ENCODE measurements at places on chromosomes 12 and 14.

DNA sequence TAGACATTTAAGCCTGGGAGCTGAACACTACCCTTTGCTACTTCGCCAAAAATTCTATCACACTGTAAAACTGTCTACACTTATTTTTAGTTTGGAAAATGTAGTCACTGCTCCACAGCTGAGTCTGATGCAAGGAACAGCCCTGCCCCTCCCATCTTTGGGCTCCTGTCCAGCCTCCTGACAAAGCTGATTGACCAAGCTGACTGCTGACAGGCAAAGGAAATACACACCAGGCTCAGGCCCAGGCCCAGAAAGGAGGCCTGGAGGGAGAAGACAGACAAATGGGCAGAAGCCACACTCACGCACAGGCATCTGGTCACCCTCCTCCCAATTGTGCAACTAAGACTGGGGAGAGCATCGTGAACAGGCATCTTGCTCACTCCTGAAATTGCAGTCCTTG lies 55.3 kb downstream of the ISCA2 start:
- no peaks in the 10 kb centered on the region for H3K36me3 ChIP-seq
- H3K27me3 ChIP-seq, result no peaks in the 10 kb centered on the region
- no peaks in the 10 kb centered on the region for H3K4me1 ChIP-seq
- H3K4me3 ChIP-seq, result no peak overlapping the region

GRCh38 chr14:103101963-103102688 lies 7.6 kb downstream of the EXOC3L4 start:
- H3K36me3 ChIP-seq, result no peaks in the 10 kb centered on the region
- DNase-seq, result no peak
- H3K4me1 ChIP-seq, result peaks cover 4% of the 10 kb centered on the region
- peaks cover 33% of the 10 kb centered on the region for H3K27me3 ChIP-seq

DNA sequence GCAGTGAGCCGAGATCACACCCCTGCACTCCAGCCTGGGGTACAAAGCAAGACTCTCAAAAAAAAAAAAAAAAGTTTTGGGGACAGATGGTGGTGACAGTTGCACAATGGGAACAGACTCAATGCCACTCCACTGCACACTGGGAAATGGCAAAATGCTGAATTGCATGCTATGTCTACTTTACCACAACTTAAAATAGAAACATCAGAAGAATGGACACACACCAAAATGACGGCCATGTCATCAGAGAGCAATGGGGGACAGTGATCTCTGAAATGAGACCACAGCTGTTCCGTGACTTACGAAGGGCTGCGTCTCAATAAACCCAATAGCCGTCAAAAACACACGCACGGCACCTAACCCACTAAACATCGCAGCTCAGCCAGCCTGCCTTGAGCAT lies 13.7 kb downstream of the DDX54 start:
- H3K4me3 ChIP-seq, result no peak overlapping the region
- no peak overlapping the region for H3K27ac ChIP-seq
- H3K36me3 ChIP-seq, result peaks cover 62% of the 10 kb centered on the region
- H3K27me3 ChIP-seq, result no peaks in the 10 kb centered on the region
- H3K4me1 ChIP-seq, result no peaks in the 10 kb centered on the region

GRCh38 chr14:23352506-23353432 lies at the start of gene SLC22A17:
SLC22A17 (minus strand) TSS chr14:23352887.
- peaks cover 8% of the 10 kb centered on the region for H3K4me1 ChIP-seq
- no peak within 1 kb of the TSS for H3K27ac ChIP-seq
- H3K27me3 ChIP-seq, result peaks cover 41% of the 10 kb centered on the region

- peaks cover 1% of the 10 kb centered on the region for H3K36me3 ChIP-seq
- no peak for DNase-seq
- no peaks in the 10 kb centered on the region for H3K4me1 ChIP-seq
- peak overlapping the region; percentile 11 for H3K27ac ChIP-seq
Observed at GRCh38 chr14:28773176-28773575, 6.6 kb downstream of the FOXG1 start.

GRCh38 chr14:59398841-59399240 lies 66.3 kb downstream of the GPR135 start:
- peak overlapping the region; percentile 63 for H3K4me3 ChIP-seq
- peaks cover 25% of the 10 kb centered on the region for H3K27me3 ChIP-seq
- DNase-seq, result peak; percentile 31
- H3K4me1 ChIP-seq, result peaks cover 11% of the 10 kb centered on the region
- H3K27ac ChIP-seq, result peak overlapping the region; percentile 43
- H3K36me3 ChIP-seq, result no peaks in the 10 kb centered on the region
